ENCODE measurements at places on chromosomes 11 and 22.

DNA sequence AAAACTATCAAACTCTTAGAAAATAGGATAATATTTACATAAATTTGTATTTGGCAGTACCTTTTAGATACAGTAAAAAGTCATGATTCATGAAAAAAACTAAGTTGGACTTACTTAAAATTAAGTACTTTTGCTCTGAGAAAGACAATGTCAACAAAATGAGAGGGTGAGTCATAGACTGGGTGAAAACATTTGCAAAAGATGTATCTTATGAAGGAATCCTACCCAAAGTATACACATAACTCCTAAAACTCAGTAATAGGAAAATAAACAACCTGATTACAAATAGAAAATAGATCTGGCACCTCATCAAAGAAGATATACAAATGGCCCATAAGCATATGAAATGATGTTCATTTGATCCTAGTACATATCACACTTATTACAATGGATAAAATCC, 1154.6 kb downstream of the JRKL start:
- DNase-seq, result no peak

GRCh38 chr11:93623920-93624319, 37.6 kb upstream of the CEP295 start:
- DNase-seq, result no peak

GRCh38 chr22:36315325-36315724, 62.4 kb downstream of the APOL1 start:
- no peak for DNase-seq

DNA sequence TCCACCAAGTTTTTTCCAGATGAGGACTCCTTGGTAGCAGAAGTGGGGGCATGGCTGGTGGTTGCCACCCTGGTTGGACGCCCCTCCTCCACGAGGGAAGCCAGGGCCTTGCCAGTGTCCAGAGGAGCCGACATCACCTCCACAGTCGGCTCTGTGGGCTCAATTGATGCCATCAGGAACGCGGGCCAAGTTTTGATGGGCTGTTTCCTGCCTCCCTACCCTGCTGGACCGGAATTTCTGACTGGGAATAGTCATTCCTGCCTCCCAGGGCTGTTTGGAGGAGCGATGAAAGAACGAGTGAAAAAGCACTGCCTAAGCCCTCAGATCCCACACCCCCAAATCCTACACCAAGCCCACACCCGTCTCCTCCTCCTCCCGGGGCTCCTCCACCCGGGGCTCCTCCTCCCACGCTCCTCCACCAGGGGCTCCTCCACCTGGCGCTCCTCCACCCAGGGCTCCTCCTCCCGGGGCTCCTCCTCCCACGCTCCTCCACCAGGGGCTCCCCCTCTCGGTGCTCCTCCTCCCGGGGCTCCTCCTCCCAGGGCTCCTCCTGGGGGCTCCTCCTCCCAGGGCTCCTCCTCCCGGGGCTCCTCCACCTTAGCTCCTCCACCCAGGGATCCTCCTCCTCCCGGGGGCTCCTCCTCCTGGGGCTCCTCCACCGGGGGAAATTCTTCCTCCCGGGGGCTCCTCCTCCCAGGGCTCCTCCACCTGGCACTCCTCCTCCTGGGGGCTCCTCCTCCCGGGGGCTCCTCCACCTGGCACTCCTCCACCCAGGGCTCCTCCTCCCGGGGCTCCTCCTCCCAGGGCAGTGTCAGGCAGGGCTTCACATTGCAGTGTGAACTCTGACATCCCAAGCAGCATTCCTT, 10.0 kb upstream of the PRR5 start:
- no peak for DNase-seq

DNA sequence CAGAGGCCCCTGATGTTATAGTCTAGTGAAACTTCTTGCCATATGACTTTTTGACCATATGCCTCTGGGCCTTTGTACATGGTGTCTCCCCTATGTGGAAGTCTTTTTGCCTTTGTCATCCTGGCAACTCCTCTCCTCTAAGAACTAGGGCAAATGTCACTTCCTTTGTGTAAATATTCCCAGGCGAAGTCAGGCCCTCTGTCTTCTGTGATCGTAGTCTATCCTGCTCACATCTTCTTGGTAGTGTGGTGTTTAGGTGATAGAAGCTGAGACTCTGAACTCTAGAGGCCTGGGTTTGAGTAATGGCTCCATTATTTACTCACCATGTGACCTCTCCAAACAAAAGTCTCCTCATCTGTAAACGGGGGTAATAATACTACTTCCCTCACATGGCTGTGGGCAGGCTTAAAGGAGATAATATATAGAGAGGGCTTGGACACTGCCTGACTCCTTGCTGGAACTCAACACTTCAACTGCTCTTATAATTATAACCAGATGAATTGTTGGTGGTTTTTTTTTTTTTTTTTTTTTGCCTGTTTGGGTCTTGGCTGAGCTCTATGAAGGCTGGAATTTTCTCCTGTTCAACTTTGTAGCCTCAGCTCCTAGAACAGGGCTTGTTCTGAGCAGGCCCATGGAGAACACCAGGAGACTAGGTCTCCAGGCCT, 43.8 kb downstream of the INSC start:
- DNase-seq, result no peak

DNA sequence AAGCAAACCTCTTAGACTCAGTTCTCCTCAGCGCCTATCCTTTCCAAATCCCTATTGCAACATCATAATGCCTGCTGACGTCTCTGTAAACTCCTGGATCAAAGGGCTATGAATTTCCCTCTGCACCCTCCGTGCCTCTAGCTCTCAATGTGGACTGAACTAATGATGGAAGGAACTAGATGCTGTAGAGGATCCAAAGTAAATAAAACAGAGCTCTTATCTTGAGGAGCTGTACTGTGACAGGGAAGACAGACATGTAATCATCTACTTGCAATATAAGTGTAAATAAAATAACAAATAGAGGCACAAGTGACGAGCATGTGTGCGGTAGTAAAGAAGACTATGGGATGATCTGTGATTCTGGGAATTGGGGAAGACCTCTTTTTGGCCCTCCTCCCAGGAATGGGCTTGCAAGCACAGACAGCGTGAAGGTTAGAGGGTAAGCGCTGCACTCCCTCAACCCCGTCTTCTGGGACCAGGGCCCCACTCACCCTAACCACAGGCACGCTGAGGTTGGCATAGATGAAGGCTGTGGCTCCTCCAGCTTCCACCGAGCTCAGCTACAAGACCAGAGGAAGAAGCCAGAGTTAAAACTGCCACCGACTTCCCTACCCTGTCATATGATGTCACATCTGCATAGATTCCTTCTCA, 42.2 kb downstream of the P4HA3 start:
- DNase-seq, result no peak

DNA sequence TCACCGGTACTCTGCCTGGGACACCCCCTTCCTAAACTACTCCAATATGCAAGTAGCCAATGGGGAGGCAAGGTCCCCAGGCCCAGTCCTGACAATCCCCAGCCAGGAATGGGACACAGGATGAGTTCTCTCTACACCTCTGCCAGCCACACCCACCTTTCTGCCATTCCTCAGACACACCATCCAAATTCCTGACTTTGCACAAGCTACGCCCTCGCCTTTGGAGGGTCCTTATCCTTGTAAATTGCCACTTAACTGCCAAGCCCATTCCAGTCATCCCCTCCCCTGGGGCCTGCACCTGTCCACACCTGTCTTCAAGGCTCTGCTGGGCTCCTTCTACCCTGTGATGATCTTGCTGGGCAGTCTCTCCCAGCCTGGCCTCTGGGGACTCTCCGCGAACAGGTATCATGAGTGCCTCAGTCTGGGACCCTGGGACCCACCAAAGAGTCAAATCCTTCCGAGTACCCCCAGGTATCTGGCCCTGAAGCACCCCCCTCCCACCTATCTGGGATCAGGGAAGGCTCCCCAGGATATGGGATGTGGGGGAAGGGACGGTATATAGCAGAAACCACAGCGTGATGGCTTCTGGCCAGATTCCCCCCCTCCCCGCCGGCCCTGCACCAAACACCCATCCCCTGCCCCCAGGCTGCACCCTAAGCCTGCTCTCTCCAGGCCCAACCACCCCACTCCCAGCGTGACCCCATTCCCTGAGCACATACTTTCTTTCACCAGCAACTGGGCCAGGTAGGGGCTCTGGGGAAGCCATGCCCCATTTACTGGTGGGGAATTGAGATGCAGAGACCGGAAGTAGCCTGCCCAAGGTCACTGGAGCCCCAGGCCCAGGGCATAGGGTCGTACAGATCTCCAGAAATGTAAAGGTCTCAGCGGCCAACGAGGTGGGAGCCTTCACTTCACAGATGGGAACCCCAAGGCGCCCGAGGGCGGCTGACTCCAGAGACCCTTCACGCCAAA, 806 bp downstream of the ARAP1 start:
- DNase-seq, result no peak

DNA sequence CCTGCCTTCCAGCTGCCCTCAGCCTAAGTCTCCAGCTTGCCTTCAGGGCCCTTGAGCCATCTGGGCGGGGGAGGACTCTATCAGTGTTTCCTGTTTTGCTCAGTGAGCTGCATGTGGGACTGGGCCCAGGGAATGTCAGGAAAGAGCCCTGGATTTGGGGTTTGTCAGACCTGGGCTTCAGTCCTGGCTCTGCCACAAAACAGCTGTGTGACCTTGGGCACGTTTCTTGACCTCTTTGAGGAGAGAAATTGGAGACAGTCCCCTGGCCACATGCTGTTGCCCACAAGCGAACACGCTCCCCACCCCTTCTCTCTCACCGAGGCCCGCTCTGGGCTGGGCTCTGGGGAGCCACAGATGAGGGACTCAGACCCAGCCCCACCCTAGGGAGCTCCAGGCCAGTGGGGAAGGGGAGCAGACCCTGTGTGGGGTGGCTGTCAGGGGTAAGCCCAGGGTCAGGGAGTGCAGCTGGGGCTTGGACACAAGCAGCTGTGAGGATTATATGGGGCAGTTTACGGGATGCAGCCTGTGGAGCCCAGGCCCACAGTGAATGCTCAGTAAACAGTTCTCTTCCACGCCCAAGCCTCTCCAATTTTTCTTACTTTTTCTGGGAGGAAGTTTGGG, 12.3 kb downstream of the MYO7A start:
- DNase-seq, result no peak

DNA sequence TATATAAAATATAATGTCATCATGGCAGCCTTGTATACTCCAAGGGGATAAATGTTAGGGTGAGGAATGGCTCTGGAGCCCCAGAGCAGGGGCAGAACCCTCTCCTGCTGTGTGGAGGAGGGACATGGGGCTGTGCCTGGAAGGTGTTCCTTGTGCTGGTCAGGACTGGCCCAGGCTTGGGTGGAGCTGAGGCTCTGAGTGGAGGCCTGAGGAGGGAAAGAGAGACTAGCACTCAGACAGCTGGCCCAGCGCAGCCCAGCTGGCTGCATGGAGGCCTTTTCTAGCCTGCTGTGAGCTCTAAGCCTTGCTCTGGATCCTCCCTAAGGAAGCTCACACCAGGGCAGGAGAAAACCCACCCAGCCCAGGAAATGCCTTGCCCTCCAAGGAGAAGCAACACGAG, 113.5 kb downstream of the RRAS2 start:
- DNase-seq, result no peak

- no peak for DNase-seq
Measured at GRCh38 chr11:102470251-102470650, 17.7 kb upstream of the TMEM123 start.

- no peak for DNase-seq
Measured at GRCh38 chr11:36257351-36257750, 31.9 kb downstream of the COMMD9 start.

DNA sequence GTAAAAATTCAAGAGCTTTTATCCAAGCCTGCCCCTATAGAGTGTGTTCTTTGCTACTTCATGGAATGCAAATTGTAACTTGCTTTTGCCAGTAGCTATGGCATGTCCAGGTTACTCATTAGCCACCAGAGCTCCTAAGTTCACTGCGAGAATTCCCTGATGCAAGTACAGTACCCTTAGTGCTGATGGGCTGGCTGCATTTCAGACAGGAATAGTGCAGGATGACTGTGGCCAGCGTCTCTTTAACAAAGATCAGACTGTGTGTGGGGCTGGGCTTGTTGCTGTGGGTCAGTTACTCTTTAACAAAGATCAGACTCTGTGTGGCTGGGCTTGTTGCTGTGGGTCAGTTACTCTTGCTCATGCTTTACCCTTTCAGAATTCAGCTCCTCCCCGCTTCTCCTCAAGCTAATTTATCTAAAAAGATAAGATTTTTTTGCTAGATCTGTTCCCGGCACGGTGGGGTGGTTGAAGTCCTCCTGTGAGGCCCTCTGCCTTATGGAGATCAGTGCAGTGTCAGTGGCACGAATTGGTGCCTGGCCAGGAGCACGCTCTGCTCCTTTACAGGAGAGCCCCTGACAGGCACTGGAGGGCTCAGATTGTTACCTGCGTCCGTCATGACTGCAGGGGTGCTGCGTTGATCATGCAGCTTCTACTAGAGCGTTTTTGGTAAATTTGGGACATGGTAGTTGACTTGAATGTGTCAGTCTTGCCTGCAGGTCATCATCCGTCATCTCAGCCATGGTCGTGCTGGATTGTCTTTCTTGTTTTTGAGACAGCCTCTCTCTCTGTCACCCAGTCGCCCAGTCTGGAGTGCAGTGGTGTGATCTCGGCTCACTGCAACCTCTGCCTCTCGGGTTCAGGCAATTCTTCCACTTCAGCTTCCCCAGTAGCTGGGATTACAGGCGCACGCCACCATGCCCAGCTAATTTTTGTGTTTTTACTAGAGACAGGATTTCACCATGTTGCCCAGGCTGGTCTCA, 27.0 kb downstream of the AP2A2 start:
- no peak for DNase-seq

- no peak for DNase-seq
Measured at GRCh38 chr11:111438846-111439520, 59.9 kb upstream of the POU2AF1 start.

DNA sequence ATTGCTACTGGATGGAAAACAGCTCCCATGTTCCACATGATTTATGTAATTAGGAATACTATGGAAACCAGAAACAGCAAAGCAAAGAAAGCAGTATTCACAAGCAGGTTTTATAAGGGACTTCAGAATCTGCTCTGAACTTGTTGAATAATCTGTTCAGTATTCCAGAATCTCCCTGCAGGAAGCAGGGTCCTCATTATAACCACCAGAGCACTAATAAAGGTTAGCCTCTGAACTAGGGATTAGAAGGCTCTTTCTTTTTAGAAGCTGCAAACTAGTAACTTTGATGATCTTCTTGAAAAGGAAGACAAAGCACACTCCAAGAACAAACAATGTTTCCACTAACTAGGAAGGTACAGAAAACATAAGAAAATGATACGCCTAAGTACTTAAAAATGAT, 125.8 kb downstream of the DCDC1 start:
- no peak for DNase-seq

GRCh38 chr11:112797092-112797491, 164.1 kb upstream of the NCAM1 start:
- no peak for DNase-seq

DNA sequence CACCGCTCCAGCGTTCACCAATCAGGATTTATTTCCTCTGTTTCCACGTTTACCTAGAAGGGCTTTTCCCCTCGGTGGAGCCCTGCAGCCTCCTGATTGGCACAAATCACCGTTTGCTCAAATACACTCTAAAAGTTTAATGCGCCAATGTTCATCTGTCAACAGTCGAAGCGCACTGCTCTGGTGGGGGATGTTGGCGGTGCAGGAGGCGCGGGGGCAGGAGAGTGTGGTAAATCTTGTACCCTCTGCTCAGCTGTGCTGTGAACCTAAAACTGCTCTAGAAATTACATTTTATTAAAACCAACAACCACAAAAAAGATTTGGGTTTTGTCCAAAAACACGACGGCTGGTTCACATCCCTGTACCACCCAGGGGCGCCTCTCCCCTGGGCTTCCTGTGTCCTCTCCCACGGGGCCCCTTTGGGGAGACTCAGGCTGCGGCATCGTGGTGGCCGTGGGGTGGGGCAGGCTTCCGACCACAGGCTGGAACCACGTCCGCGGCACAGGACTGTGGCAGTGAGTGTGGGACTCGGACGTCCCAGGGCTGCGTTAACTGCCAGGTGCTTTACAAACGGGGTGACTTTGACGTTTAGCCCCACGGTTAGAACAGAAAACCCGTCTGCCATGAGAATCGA, 13.5 kb downstream of the TTLL8 start:
- DNase-seq, result no peak

GRCh38 chr22:32916025-32916424, 114.5 kb downstream of the TIMP3 start:
- DNase-seq, result no peak
